IPS DF 6.9 (cell line): ENCODE measurements at places on chromosomes 2 and 18.

- DNase-seq: no peak
These were observed 115.2 kb downstream of the TPO start for GRCh38 chr2:1528273-1529064.

GRCh38 chr2:62662554-62662953 lies 43.0 kb upstream of the EHBP1 start:
- DNase-seq: no peak

- no peak for DNase-seq
These were observed 282.3 kb downstream of the DYSF start for GRCh38 chr2:71735676-71736075.

DNA sequence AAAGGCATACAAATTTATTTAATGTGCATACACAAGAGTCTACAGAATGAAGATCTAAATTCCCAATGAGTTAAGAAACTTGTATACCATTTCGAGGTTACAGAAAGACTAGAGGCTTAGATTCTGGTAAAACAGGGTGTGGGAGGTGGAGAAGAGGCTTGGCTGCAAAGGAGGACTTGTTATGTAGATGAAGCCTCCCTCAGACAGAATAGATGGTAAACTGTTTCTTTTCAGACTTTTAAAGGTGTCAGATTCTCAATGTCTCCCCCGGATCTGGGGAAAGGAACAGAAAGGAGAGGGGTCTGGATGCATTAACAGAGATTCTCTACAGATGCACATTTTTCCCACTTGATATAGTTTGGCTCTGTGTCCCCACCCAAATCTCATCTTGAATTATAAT lies 126.0 kb downstream of the ST6GAL2 start:
- no peak for DNase-seq

DNA sequence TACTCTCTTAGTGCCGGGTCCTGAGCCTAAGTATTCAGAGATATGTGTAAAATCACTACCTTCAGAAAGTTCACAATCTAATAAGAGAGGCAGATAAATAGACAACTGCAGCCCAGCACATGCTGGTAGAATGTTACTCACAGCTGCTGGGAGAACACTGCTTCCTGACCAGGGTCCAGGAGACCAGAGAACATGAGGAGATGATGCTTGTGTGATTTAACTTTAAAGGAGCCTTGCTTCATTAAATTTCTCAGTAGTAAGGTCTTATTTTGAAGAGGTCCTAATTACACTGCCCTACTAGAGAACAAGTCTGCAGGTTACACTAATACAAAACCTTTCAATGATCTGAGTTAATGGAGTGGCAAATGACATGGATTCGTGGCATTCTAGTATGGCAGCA lies 209.9 kb upstream of the TRIB2 start:
- no peak for DNase-seq

DNA sequence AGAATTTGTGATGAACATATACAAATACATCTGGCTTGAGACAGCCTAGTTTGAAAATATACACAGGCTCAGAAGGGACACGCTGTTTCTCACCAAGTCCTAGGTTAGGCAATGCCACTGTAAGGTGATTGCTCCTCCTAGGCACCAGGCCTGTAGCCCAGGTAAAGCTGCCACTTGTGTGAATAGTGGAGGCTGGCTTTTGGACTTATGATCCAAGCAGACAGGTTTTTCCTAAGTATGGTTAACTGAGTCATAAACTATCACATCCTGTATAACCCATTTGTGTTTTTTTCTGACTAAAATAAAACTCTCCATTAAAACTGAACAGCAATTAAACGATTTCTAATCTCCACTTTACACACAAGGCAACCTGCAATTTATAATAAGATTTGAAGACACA lies 81.0 kb downstream of the SEMA4F start:
- DNase-seq: no peak

GRCh38 chr2:136828162-136828561 lies 62.8 kb downstream of the THSD7B start:
- no peak for DNase-seq

GRCh38 chr18:76052227-76052595 lies 442.8 kb downstream of the ZNF516 start:
- no peak for DNase-seq

GRCh38 chr2:2018713-2019410 lies 274.5 kb upstream of the PXDN start:
- DNase-seq: no peak

- no peak for DNase-seq
These were observed 216.5 kb downstream of the CDCA7 start for GRCh38 chr2:173571021-173571821.

- no peak for DNase-seq
These were observed 101.2 kb downstream of the PXDN start for GRCh38 chr2:1642993-1643619.

DNA sequence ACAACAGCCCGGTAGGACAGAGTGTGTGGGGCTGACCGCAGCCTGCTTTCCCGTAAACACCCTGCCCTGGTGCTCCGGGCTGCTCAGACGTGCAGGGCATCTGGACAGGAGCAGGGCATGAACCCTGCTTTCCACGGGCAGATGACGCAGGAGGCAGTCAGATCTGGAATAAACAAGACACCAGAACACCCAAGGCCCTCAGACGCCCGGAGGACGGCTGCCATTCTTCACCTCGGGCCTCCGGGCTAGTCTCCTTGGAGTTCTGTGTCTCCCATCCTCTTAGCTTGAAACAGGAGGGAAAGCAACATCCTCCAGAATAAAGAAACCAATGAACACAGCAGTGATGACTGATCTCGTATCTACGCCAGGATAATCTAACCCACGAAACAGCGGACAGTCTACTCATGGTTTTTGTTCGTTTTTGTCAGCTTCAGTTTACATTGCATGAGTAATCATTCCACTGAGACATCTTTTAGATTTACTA lies 7.3 kb downstream of the PXDN start:
- no peak for DNase-seq

GRCh38 chr2:62221141-62221540 lies 25.2 kb downstream of the B3GNT2 start:
- DNase-seq: no peak

DNA sequence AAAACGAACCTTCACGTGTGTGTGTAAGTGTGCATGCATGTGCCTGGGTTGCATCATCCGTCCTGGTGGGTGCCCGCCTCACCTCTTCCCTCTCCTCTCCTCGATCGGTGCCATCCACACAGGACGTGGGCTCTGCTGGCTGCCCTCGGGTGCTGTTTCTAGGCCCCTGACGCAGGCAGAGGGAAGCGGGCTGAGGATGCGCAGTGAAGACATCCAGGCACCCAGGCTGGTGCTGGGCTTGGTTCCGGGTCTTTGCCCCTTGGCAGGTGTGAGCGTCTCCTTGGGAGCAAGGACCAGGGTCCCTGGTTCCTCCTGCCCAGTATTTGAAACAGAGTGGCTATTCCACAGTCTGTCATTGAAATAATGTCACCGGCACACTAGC lies 6.2 kb upstream of the ADCY3 start:
- DNase-seq: no peak

DNA sequence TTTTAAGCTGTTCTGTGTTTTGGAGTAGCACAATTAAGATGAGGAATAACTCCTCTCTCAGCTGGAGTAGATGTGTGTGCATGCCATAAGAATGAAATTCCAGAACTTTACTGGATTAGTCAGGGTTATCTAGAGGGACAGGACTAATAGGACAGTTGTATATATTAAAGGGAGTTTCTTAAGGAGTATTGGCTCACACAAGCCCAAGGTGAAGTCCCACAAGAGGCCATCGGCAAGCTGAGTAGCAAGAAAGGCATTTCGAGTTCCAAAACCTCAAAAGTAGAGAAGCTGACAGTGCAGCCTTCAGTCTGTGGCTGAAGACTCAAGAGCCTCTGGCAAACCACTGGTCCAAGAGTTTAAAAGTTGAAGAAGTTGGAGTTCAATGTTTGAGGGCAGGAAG lies 113.7 kb downstream of the RIT2 start:
- DNase-seq: no peak

- no peak for DNase-seq
These were observed 42.1 kb downstream of the TGIF1 start for GRCh38 chr18:3491981-3492555.

DNA sequence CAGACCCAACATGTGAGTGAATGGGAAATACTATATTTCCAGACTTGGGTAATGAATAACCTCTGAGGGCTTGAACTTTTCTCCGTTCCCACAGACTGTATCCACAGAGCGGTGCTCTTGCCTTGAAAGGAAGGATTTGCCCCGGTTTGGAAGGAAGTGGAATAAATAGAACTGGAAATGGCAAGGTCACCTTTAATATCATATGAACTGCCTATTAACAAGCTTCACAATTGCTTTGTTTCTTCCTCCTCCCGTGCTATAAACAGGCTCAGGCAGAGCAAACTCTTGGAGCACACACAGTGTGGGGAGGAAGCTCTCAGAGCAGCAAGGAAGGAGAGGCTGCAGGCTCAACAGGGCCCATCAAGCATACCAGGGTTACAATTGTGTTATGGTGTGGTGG lies 28.5 kb upstream of the DARS1 start:
- no peak for DNase-seq

DNA sequence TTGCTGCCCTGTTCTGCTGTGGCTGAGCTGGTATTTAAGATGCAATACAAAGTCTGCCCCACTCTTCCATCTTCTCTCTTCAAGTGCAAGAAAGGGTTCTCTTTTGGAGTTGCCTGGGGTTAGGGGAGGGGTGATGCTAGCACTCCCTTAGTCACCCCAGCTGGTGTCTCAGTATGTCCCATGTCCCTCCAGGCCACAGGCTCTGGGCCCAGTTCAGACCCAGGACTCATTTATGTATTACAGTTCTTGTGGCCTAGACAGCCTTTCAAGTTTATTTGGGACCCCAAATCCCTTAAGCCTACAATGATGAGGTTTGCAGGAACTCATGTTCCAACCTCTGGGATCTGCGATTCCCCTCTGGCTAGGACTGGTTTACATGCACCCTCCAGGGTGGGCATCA lies 47.2 kb upstream of the CCDC141 start:
- DNase-seq: no peak

- DNase-seq: no peak
These were observed 51.2 kb downstream of the SLC4A5 start for GRCh38 chr2:74291886-74292621.

DNA sequence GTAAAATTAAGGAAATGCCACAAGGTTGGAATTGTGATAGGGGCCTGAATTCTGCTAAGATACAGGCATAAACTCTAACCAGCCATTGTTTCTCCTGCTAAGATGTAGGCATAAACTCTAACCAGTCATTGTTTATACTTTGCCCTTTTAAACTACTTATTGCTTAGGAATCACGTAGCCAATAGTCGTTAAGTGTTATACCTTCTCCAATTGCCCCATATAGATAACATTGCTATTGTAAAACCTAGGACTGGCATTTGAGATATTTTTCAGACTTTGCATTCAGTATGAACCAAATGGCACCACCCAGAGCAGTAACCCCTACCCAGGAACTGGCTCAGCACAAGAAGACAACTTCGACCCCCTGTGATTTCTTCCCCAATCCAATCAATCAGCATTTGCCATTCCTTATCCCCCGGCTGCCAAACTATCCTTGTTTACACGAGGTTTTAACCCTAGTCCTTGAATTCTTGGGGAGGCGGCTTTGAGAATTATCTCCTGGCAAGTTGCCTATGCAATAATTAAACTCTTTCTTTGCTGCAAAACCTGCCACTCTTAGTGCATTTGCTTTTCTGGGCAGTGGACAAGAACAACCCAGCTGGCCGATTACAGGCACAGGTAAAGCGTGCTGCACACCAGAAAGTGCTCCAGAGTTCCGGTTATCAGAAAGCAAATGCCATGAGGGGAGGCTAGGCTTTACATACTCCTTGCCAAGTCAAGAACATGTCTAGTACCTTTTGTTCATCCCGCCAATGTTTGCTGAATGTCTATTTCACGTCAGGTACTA lies 167.6 kb downstream of the LAMA1 start:
- DNase-seq: no peak
